HCT116 (cell line): ENCODE measurements at places on chromosomes 5 and 9.

DNA sequence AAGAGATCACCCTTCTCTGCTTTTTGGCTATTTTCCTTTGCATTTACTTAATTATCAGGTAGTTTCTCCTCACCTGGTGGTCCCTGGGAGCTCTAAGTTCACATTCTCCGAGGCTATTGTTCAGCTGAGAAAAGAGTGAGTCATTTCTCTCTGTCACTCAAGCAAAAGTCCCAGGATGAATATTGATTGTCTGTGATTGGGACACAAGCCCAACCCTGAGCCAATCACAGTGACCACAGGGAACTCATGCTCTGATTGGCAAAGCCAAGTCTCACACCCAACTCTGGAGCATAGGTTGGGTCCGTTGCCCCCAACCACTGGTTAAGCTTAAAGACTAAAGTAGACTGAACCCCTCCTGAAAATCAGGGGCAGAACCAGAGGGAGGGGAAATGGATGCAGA is 27.8 kb upstream of the FAT2 start:
- peaks cover 38% of the 10 kb centered on the region for H3K4me1 ChIP-seq
- no peak overlapping the region for H3K27ac ChIP-seq
- no peaks in the 10 kb centered on the region for H3K36me3 ChIP-seq
- peak; percentile 8 for DNase-seq
- no peak overlapping the region for H3K4me3 ChIP-seq

DNA sequence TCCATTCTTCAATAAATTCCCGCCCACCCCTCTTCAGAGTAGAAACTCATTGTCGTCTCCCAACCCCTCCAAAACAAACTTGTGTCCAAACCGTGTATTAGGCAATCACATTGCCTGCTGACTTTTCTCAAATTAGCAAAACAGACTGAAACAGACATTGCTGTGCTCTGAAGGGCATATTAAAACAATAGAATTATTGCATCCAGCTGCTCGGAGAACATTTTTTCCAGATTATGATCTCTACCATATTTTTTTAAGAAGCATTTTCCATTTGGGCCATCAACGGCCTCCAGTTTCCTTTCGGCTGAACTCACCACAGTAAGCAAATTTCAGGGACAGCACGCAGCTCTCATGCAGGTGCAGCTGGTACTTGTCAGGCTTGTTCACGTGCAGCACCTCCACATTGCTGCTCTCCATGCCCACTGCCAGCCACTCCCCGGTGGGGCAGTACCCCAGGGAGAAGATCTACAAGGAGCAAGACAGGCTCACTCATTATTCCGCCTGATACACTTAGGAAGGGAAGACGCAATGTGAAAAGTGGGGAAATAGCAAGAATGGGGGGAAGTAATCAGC is 104.1 kb downstream of the TLE1 start:
- no peak for DNase-seq
- no peak overlapping the region for H3K27ac ChIP-seq
- H3K4me3 ChIP-seq = no peak overlapping the region

DNA sequence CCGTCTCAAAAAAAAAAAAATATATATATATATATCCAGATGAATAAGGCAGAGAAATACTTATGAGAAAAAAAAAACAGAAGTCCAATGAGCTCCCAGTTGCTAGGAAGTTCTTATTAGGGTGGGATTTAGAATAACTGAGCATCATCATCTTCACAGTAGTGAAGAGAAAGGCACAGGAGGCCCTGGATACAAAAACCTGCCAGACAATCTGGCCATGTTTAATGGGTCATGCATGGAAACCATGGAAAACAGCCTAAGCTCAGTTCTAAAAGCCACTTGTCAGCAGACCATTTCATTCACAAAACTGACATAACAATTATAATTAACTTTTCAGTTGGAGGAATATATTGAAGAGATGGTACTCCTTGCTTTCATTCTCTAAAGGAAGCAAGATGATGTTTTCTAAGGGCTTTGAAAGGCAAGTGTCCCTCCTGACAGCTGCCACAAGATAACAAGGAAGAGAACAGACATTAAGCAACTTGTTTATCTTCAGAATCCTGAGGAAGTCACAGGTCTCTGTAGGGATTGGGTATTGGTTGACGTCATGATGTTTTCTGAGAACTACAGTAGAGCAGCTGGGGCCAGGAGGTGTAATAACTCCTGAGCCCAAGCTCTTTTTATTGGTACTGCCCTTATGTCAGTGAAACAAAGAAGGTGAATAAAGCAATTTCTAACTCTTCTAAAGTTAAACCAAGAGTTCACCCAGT is 463.1 kb downstream of the DMAC1 start:
- H3K4me3 ChIP-seq = no peak overlapping the region
- no peaks in the 10 kb centered on the region for H3K4me1 ChIP-seq
- H3K27me3 ChIP-seq = no peaks in the 10 kb centered on the region; the same call in 1 of the 2 replicates
- no peaks in the 10 kb centered on the region for H3K36me3 ChIP-seq
- DNase-seq = no peak
- no peak overlapping the region for H3K27ac ChIP-seq

GRCh38 chr9:91159664-91160121 is 202.0 kb downstream of the AUH start:
- no peak overlapping the region for H3K4me3 ChIP-seq
- no peak for DNase-seq
- no peak overlapping the region for H3K27ac ChIP-seq
- H3K36me3 ChIP-seq = no peaks in the 10 kb centered on the region
- peaks cover 8% of the 10 kb centered on the region for H3K4me1 ChIP-seq
- no peaks in the 10 kb centered on the region for H3K27me3 ChIP-seq

- H3K27me3 ChIP-seq = no peaks in the 10 kb centered on the region
- no peaks in the 10 kb centered on the region for H3K4me1 ChIP-seq
- H3K36me3 ChIP-seq = no peaks in the 10 kb centered on the region
- DNase-seq = peak; percentile 49
- H3K27ac ChIP-seq = no peak overlapping the region
- no peak overlapping the region for H3K4me3 ChIP-seq
These were observed 47.3 kb upstream of the PHYKPL start for GRCh38 chr5:178279723-178280438.

DNA sequence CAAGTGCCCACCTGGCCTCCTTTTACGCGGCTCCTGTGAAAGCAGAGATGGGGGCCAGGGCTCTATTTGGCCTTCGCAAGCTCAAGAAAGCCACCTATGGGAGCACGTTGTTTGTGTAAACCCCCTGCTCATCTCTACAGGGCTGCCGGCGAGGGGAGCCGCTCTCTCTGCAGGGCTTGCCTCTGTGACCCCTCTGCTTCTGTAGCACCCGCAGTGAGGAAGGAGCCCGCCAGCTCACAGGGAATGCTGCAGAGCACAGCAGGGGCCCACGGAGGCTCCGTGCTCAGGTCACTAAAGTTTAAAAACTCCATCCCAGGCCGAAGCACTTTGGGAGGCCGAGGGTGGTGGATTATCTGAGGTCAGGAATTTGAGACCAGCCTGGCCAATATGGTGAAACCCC is 376.8 kb downstream of the IRX2 start:
- no peak for DNase-seq
- no peaks in the 10 kb centered on the region for H3K4me1 ChIP-seq
- H3K27me3 ChIP-seq = no peaks in the 10 kb centered on the region
- no peak overlapping the region for H3K27ac ChIP-seq
- no peaks in the 10 kb centered on the region for H3K36me3 ChIP-seq
- no peak overlapping the region for H3K4me3 ChIP-seq

DNA sequence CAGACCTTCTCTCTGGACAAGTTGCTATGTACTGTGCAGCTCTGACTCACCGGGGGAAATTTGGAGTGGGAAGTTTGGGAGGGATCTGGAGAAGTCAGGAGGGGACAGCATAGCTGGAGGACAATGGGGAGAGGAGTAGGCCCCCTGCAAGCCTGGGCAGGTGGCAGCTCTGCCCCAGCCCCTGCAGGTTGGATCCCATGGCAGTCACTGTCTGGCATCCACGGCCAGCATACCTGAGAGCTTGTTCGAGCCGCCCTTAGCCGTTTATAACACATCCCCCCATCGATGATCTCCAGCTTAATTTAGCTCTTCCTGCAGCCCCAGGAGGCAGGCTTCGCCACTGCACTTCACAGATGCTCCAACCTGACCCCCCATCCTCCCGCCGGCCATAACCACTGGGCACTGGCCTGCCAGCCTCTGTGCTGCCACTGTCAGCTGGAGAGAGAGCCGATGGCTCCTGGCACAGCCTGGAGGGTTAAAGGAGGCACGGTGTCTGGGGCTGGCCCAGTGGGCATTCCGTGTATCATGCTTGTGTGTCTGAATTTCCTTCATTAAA is 57.7 kb upstream of the RNU6ATAC start:
- no peak overlapping the region for H3K27ac ChIP-seq
- H3K36me3 ChIP-seq = no peaks in the 10 kb centered on the region
- no peaks in the 10 kb centered on the region for H3K27me3 ChIP-seq
- H3K4me1 ChIP-seq = no peaks in the 10 kb centered on the region
- no peak for DNase-seq

- no peak overlapping the region for H3K27ac ChIP-seq
- no peaks in the 10 kb centered on the region for H3K36me3 ChIP-seq
- DNase-seq = no peak
- H3K4me1 ChIP-seq = no peaks in the 10 kb centered on the region
These were observed 119.6 kb downstream of the PARP8 start for GRCh38 chr5:50786073-50786472.

GRCh38 chr9:129653823-129654553 is 11.5 kb upstream of the PRRX2 start:
- H3K27ac ChIP-seq = no peak overlapping the region
- H3K4me3 ChIP-seq = no peak overlapping the region
- no peak for DNase-seq

- H3K4me1 ChIP-seq = no peaks in the 10 kb centered on the region
- peak; percentile 52 for DNase-seq
- H3K27me3 ChIP-seq = no peaks in the 10 kb centered on the region
- H3K4me3 ChIP-seq = no peak overlapping the region
- no peak overlapping the region for H3K27ac ChIP-seq
- H3K36me3 ChIP-seq = no peaks in the 10 kb centered on the region
These were observed 140.1 kb upstream of the FBXL17 start for GRCh38 chr5:108521841-108522506.

- H3K4me3 ChIP-seq = no peak overlapping the region
- no peak overlapping the region for H3K27ac ChIP-seq
- no peak for DNase-seq
- peaks cover 12% of the 10 kb centered on the region for H3K4me1 ChIP-seq
- no peaks in the 10 kb centered on the region for H3K36me3 ChIP-seq
These were observed 85.8 kb downstream of the LHFPL2 start for GRCh38 chr5:78562714-78563330.

DNA sequence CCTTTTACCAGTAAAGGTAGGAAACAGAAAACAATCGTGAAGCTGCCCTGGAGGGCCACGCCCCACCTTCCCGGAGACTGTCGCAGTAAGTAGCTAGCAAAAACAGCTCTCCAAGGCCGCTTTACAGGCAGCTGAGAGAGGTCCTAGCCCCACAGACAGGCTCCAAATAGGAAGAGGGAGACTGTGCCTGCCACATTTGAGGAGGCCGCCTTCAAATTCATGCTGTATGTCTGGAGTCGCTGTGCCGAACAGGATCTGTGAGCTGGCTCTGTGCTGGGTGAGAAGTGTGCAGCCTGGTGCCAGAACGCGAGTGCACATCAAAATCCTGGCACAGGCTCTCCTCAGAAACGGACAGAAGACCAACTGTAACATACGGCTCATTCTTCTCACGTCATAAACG is 582.2 kb downstream of the CETN3 start:
- DNase-seq = no peak
- no peaks in the 10 kb centered on the region for H3K36me3 ChIP-seq
- no peak overlapping the region for H3K27ac ChIP-seq
- H3K4me1 ChIP-seq = no peaks in the 10 kb centered on the region
- H3K4me3 ChIP-seq = no peak overlapping the region

DNA sequence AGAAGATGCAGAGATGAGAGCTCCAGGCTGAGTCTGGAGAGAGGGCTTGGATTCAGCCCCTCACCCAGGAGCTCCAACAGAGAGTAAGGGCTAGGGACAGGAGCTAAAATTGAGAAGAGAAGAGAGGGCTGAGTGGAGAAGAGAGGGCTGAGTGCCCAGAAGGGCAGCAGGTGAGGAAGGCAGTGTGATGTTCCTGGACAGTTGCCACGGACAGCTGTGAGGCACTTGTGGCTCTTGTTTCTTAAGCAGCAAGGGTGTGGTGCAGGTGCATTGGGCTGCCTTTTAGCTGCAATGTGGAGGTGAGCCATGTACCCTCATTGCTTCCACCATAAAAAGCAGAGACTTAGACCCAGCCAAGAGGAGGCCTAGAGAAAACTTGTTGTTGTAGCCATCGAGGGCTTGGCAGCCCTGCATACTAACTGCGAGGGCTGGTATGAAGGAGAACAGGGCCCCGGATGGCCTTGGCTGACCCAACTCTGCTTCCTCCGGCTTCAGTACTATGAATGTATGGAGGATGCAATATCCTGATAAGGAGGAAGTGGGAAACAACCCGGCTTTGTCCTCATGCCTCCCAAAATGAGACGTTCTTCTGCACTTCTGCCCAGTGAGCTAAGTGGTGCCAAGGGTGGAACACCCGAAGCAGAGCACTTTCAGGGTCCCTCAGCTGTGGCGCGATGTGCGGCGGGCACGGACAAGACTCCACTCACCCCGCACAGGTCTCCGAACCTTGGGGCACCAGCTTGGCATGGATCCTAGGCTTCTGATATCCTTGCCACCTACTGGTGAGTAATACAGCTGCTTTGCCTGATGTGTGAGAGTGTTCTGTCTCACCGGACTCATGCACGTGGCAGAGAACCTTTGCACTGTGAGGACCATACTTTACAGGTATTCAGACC is 65.2 kb downstream of the LRRC70 start:
- no peaks in the 10 kb centered on the region for H3K27me3 ChIP-seq
- H3K4me1 ChIP-seq = no peaks in the 10 kb centered on the region
- no peak for DNase-seq
- H3K36me3 ChIP-seq = no peaks in the 10 kb centered on the region; the same call in 1 of the 2 replicates

- DNase-seq = no peak
- no peak overlapping the region for H3K27ac ChIP-seq
- H3K36me3 ChIP-seq = no peaks in the 10 kb centered on the region
- H3K27me3 ChIP-seq = no peaks in the 10 kb centered on the region
- H3K4me3 ChIP-seq = no peak overlapping the region
These were observed 33.0 kb upstream of the ARHGAP26 start for GRCh38 chr5:142737179-142737578.

DNA sequence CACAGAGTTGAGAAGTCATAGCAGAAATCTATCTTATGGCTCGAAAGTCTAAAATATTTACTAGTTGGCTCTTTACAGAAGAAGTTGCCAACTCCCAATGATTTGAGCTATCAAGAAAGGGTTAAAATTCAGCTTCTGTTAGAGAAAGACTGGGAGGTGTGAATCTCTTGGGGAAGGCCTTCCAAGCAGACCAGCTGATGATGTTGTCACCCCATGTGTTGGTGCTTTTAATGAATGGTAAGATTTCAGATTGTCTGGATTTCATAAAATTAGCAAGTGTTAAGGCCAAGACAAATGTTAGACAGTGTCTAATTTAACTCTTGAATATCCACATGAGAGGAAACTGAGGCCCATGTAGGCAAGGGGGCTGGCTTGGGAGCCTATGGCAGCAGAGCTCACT is 63.9 kb downstream of the PPARGC1B start:
- no peak for DNase-seq
- no peak overlapping the region for H3K4me3 ChIP-seq
- no peak overlapping the region for H3K27ac ChIP-seq
- H3K27me3 ChIP-seq = no peaks in the 10 kb centered on the region
- no peaks in the 10 kb centered on the region for H3K36me3 ChIP-seq
- peaks cover 7% of the 10 kb centered on the region for H3K4me1 ChIP-seq
